ENCODE measurements at places on chromosomes 7 and 10. TPM values are rescaled to one million over a fixed set of nuclear protein-coding genes. Genes with fewer than 3 reads are reported as not detected.

The ITIH5 gene
- total RNA-seq, result 20.4 TPM

DNA sequence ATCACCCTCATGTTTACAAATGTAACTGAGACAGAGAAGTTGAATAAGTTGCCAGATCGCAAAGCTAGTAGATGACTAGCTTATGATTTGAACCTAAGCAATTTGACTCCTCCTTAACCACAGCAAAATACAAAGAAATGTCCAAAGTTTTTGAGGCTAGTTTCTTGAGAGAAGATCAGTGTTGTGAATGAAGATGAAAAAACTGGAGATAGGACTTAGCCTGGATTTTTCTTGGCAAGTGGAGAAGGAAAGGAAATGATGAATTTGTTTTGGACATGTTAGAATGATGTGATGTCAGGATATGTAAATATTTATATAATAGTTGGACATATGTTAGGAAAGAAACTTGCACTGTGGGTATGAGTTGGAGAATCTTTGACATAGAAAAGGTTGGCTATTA, 149.8 kb downstream of the LSMEM1 start:
- H3K4me1 ChIP-seq, result no peaks in the 10 kb centered on the region
- no peak for DNase-seq
- no peaks in the 10 kb centered on the region for H3K27me3 ChIP-seq
- H3K4me3 ChIP-seq, result no peak overlapping the region
- H3K27ac ChIP-seq, result no peak overlapping the region

- no peak overlapping the region for H3K27ac ChIP-seq
- no peak overlapping the region for H3K4me3 ChIP-seq
- H3K4me1 ChIP-seq, result no peaks in the 10 kb centered on the region
- no peaks in the 10 kb centered on the region for H3K36me3 ChIP-seq
- DNase-seq, result no peak
Observed at GRCh38 chr10:1553951-1554350, 183.4 kb downstream of the ADARB2 start.

- DNase-seq, result no peak
- H3K27me3 ChIP-seq, result no peaks in the 10 kb centered on the region
- H3K27ac ChIP-seq, result no peak overlapping the region
- no peak overlapping the region for H3K4me3 ChIP-seq
- no peaks in the 10 kb centered on the region for H3K36me3 ChIP-seq
- H3K4me1 ChIP-seq, result no peaks in the 10 kb centered on the region
Observed at GRCh38 chr7:92425311-92425947, 21.9 kb upstream of the GATAD1 start.

DNA sequence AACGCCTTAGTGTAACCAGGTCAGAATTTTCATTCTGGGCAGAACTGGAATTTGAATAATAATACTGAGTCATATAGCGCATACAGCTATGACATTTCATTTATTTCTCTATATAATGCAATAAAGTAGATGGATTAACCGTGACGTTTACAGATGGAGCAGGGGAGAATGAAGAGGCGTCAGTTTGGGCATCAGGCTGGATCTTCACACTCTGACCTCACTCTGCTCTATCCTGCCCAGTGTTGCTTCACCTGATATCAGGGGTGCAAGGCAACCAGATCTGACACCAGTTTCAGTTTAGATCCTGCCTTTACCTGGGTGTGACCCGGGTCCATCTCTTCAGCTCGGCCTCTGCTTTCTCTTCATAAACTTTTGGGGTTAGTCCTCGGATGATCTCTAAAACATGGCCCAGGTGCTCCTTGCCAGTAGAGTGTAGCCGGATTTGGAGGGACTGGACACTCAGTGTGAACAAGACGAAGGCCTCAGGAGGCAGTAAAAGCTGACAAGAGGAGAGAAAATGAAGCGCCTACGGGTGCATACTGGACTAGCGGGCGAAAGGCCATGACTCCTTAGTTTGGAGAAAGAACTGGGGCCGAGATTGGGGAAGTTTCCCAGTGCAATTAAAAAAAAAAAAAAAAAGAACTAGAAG, 1.4 kb upstream of the ZYX start:
- no peaks in the 10 kb centered on the region for H3K27me3 ChIP-seq
- peak overlapping the region; percentile 93 for H3K4me3 ChIP-seq
- peak overlapping the region; percentile 94 for H3K27ac ChIP-seq
- H3K4me1 ChIP-seq, result peaks cover 49% of the 10 kb centered on the region
